Osteoblast (primary cell): ENCODE measurements at places on chromosomes 2 and 18. TPM values are rescaled to one million over a fixed set of nuclear protein-coding genes. Genes with fewer than 3 reads are reported as not detected.

- no peaks in the 10 kb centered on the region for H3K27me3 ChIP-seq
- no peaks in the 10 kb centered on the region for H3K36me3 ChIP-seq
Observed at GRCh38 chr18:32701313-32701712, 71.5 kb downstream of the KLHL14 start.

MERTK gene
- total RNA-seq: 0.59 and 0.72 TPM in 2 replicates

VSNL1 gene
- 0.29 and 0.36 TPM in 2 replicates for total RNA-seq

GRCh38 chr2:235511187-235511661 is 17.4 kb downstream of the AGAP1 start:
- H3K4me3 ChIP-seq: no peak overlapping the region
- peak; percentile 98 for DNase-seq
- peak overlapping the region; percentile 49 for H3K27ac ChIP-seq
- H3K27me3 ChIP-seq: no peaks in the 10 kb centered on the region
- no peaks in the 10 kb centered on the region for H3K36me3 ChIP-seq

DNA sequence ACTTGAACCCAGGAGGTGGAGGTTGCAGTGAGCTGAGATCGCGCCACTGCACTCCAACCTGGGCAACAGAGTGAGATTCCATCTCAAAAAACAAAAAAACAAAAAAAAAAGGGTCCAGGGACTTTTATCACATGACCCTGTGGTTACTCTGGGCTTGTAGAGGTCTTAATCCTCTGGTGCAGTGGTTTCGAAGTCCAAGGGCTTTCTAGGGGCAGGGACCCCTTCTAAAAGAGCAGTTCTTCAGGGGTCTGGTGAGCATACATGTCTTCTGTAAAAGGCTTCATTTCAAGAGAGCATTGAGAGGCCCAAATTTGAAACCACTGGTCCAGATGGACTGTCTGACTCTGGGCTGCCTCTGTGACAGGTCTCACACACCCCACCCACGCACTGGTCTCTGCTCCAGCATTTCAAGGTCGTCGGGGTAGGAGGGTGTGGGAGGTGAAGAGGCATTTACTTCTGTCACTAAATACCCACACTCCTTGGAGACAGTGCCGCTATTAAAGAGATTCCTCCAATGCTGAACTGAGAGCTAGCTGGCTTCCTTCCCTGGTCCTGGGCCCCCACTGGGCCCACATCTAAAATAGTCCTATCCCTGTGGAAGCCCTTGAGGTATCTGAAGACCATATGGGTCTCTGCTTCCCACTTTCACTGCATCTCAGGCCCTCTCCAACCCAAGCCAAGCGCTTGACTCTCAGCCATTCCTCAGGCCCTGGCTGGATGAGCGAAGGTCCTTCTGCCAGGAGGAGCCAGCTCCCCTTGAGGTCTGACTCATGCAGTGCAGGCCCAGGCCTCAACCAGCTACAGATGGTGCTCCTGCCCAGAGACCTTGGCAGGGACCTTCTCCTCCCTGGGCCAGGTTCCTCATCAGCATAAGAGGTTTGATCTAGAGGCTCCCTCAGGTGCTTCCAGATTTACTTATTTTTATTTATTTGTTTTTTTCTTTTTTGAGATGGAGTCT is 44.8 kb downstream of the PAX8 start:
- H3K4me3 ChIP-seq: no peak overlapping the region
- H3K4me1 ChIP-seq: no peaks in the 10 kb centered on the region
- no peaks in the 10 kb centered on the region for H3K36me3 ChIP-seq
- no peak overlapping the region for H3K27ac ChIP-seq
- no peaks in the 10 kb centered on the region for H3K27me3 ChIP-seq

SP140 gene
- total RNA-seq: under 0.01 and 0.36 TPM in 2 replicates

- peaks cover 9% of the 10 kb centered on the region for H3K4me1 ChIP-seq
- H3K27me3 ChIP-seq: peaks cover 24% of the 10 kb centered on the region
- no peak overlapping the region for H3K27ac ChIP-seq
- peak; percentile 91 for DNase-seq
Observed at GRCh38 chr2:218081695-218082094, 12.6 kb downstream of the RUFY4 start.

SERPINB12 gene
- total RNA-seq: not detected in 2 replicates

- DNase-seq: no peak
- H3K27ac ChIP-seq: no peak overlapping the region
- no peaks in the 10 kb centered on the region for H3K36me3 ChIP-seq
- H3K4me3 ChIP-seq: no peak overlapping the region
- no peaks in the 10 kb centered on the region for H3K27me3 ChIP-seq
Observed at GRCh38 chr2:65539633-65540032, 107.2 kb upstream of the SPRED2 start.

GRCh38 chr2:134764164-134764563 is 45.4 kb upstream of the TMEM163 start:
- peaks cover 2% of the 10 kb centered on the region for H3K4me1 ChIP-seq
- no peak overlapping the region for H3K27ac ChIP-seq
- no peak for DNase-seq
- H3K36me3 ChIP-seq: no peaks in the 10 kb centered on the region

PLCD4 gene
- total RNA-seq: 2.5 and 4.4 TPM in 2 replicates

ACVR1C gene
- total RNA-seq: 0.29 and 0.36 TPM in 2 replicates

- H3K27ac ChIP-seq: no peak overlapping the region
- DNase-seq: no peak
- H3K4me3 ChIP-seq: no peak overlapping the region
- H3K27me3 ChIP-seq: no peaks in the 10 kb centered on the region
- no peaks in the 10 kb centered on the region for H3K4me1 ChIP-seq
Observed at GRCh38 chr18:76130845-76131244, 364.2 kb downstream of the ZNF516 start.

HOXD3 gene
- total RNA-seq: 1.1 and 2.1 TPM in 2 replicates
